Stimulated activated CD4-positive, alpha-beta T cell treated with anti-CD3 and anti-CD28 coated beads, Interleukin-15, amount 100 ng/mL, for 24 hours (primary cell): ENCODE measurements at places on chromosomes 5 and 9.
A peak's percentile ranks its signal among the peaks of the same experiment; 100 is the strongest.

- DNase-seq = peak; percentile 17
These were observed 639 bp downstream of the INVS start for GRCh38 chr9:100099722-100100042.

DNA sequence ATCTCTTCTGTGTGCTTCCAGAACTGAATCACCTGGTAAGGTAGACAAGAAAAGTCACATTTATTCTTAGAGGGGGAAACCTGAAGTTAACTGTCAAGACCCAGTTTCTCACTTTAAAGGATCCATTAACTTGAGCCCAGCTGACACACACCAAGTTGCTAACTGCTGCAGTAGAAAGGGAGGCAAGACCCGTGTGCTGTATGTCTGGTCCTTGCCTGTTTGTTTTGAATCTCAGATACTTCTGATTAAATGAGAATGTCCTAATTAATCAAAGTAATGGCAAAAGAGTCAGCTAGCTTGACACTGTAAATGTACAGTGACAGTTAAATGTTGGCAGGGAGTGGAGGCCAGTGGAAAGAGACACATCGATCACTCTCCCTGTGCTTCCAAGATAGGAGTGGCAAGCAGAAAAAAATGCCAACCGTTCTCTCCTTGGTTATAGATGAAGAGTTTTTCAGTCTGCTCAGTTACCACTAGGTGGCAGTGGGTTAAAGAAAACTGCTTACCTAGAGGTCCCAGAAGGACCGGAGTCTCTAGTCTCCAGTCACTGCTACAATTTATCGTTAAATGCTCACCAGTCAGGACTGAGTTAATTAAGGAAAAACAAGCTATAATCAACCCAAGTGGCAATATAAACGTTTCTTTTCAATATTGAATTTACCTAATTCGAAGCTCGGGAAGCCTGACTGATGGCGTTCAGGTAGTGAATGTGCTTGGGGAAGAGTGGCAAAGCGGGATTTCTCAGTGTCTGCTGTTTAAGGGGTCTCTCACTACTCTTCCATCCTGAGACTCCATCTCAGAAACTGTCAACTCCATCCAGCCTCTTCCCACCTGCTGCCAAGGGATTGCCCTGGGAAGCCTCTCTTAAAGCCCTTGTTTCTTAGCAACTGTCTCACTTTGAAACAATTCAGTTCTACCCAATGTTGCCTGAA, 18.4 kb downstream of the LSM11 start:
- peak; percentile 14 for DNase-seq

DNA sequence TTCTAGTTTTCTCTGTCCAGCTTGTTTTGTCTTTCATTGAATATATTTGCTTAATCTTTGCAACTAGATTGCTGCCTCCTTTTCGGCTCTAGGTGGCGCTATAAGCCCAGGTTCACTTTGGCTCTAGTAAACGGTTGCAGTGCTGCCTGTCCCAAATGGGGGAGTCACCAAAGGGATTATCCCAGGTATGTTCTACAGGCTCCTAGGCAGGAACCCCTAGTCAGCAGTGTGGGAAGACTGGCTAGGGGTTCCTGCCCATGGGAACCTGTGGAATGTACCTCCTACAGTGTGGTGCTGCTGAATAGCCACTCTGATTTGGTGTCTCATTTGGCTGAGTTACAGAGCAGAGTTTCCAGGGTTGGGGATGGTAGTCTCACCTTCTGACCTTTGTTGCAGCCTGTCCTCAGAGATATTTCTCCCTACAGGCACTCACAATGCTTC, 85.2 kb downstream of the ARSB start:
- peak; percentile 11 for DNase-seq

DNA sequence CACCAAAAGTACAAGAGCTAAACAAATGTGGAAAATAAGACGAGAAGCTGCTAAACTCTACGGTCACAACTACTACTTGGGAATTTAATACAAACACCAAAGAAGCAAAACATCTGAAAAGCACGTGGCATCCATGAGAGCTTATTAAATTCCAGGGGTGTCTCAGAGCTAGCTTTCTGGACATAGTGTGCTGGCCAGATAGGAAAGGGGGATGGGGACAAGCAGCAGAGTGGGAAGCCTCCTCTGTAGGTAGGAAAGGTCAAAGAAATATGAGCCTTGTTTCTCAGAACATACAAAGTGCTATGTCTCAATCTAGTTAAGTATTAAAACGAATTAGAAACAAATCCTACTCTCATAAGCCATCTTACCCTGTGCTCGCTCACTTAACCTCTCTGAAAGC, 51.3 kb upstream of the GOLPH3 start:
- DNase-seq = no peak

- DNase-seq = no peak
These were observed 62.3 kb upstream of the RIOK2 start for GRCh38 chr5:97245386-97245785.

DNA sequence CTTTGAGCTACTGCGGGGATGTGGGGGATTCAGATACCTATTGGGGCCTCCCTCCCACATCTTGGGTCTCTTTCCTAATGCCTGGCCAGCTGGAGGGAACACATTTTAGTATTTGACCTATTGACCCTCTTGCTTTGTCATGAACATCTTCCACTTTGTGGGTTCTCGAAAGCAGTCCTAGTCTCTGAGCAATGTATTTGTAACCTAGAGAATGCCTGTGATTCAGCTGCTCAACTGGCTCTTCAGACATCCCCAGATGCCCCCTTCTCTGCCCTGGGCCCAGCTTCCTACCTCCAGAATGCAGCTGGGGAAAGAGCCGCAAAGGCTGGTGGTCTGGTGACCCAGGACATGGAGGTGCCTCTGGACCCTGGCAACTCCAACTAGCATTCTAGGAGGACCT, 32.2 kb downstream of the APTX start:
- no peak for DNase-seq

DNA sequence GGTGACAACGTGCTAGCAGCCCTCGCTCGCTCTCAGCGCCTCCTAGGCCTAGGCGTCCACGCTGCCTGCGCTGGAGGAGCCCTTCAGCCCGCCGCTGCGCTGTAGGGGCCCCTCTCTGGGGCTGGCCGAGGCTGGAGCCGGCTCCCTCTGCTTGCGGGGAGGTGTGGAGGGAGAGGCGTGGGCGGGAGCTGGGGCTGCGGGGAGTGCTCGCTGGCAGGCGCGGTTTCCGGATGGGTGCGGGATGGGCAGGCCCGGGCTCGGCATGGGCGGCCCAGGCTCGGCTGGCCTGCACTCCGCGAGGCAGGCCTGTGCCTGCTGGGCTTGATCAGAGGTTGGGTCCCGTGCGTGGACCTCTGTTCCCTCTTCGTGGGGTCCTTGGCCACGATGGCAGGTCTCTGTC, 472.6 kb downstream of the PRR16 start:
- DNase-seq = no peak

DNA sequence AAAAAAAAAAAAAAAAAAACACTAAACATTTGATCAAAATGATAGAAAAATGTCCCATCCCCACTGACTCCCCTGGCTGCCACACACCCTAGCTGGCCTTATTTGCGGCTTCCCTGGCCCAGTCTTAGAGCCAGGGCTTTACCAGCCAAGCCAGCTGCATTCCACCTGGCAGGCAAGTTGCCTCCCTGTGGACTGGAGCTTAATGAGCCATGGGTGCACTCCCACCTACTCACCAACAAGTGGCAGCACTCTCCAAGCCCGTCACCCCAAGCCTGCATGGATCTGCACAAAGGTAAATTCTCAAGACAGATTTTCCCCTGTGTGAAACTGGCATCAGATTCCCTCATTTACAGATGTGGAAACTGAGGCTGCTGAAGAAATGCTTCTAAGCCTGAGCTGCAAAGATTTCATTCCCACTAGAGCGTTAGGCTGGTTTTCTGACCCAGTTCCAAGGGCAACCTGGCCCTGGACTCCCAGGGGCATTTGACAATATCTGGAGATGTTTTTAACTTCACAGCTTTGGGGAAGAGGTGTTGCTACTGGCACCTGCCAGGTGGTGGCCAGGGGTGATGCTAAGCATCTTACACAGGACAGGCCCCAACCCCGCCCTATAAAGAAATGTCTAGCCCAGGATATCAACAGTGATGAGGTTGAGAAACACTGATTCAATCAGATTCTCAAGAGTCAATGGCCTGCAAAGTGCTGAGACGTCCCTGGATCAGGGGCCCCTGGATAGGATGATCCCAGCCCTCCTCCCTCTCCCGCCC, 21.9 kb upstream of the VDAC1 start:
- DNase-seq = peak; percentile 66

- no peak for DNase-seq
These were observed 54.7 kb downstream of the VCAN start for GRCh38 chr5:83526289-83526688.

- DNase-seq = no peak
These were observed 46.6 kb downstream of the OSMR start for GRCh38 chr5:38892363-38892762.

GRCh38 chr5:136750224-136750862, 385.0 kb upstream of the TRPC7 start:
- DNase-seq = no peak

DNA sequence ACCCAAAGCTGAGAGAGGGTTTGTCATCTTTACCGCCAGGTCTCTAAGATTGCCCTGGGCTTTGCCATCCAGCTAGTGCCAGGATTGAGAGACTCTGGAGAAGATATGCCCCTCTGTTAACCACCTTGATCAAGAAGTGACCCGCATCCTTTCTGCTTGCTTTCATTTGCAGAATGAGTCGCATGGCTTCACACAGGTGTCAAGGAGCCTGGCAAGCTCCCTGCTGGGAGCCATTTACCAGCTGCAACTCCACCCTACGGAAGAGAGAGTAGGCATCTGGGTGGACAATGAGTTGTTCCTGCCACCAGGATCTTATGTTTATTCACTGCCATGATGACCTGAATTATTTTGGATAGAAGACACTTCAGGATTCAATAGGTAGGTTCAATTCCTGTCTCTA, 43.0 kb downstream of the HSD17B3 start:
- DNase-seq = no peak

DNA sequence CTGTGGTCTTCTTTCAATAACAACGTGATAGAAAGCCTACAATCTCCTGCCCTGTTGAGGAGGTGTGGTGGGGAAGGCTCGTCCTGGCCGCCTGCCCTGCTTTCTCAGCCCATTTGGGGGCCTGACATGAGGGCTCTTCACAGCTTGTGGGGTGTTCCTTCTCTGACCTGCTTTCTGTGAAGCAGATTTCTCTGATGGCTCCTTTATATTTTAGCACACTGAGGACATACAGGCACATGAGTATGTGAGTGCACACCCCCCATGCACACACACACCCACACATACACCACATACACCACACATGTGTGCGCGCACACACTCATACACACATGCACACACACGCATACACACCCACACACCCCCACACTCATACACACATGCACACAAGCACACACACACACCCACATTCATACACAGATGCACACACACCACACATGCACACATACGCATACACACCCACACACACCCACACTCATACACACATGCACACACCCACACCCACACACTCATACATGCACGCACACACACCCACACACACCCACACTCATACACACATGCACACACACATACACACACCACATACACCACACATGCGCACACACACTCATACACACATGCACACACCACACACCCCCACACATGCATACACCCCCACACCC, 117.5 kb downstream of the COL5A1 start:
- no peak for DNase-seq

DNA sequence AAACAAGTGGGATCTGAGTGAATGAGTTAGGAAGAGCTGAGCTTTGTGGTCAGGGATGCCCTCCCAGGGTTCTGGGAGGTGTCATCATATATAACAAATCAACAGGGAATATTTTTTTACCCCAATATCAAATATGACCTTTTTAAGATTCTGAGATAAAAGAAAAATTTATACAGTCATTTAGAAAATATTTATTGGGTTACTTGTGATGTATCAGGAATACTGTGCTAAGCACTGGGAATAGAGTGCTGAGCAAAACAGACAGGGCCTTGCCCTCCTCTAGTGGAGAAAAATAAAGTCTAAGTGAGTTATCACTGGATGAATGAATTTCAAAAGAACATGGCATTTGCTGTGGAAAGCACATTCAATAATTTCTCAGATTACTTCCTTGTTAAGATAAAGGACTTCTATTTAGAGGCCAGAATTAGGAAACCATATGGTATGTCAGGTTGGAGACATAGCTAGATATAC, 102.9 kb downstream of the BOD1 start:
- no peak for DNase-seq

DNA sequence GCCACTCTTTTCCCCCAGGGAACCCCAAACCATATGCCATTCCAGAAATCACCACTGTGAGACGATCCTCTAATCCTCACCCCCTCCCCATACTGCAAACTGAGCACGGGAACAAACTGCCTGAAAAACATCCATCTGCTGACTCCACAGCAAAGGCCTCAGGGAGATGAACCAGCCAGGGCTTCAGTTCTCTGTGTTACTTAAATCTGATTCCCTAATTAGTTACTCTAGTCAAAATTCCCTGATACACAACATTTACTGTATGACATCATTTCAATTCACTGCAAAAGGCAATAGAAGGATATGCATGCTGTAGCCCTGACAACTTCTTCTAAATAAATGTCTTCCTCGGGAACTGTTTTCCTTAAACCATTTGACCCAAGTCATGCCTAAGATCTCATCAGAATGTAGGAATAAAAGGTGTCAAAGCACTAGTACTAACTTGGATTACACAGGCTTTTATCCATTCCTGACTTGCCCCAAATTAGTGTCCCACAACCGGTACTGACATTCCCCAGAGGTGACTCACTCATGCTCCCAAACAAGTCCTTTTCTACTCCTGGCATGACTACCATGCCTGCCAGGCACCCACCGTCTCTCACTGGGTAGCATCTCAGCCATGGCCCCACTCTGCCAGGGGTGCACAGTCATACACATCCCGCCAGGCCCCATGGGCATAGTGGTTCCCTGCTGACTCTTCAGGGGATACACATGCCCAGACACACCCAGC, 35.0 kb downstream of the MTX3 start:
- no peak for DNase-seq

- no peak for DNase-seq
These were observed 84.1 kb downstream of the SLIT3 start for GRCh38 chr5:169216866-169217265.

GRCh38 chr5:106127341-106127781, 1543.4 kb downstream of the EFNA5 start:
- no peak for DNase-seq

- no peak for DNase-seq
These were observed 49.3 kb downstream of the NREP start for GRCh38 chr5:111707630-111708164.

- no peak for DNase-seq
These were observed 31.8 kb downstream of the CCNJL start for GRCh38 chr5:160280384-160281095.
